ENCODE measurements at places on chromosomes 11 and 22. TPM values are rescaled to one million over a fixed set of nuclear protein-coding genes. Genes with fewer than 3 reads are reported as not detected.

CHCHD10 gene
- 155 TPM for total RNA-seq

DDTL gene
- total RNA-seq: 4.1 TPM

SNX15 gene
- 25.7 TPM for total RNA-seq

SLC22A12 gene
- not detected for total RNA-seq

ART5 gene
- total RNA-seq: not detected

PDXP gene
- 18.4 TPM for total RNA-seq

MTNR1B gene
- total RNA-seq: not detected

RCE1 gene
- total RNA-seq: 23.5 TPM

MRGPRX3 gene
- not detected for total RNA-seq

VEGFB gene
- 88.8 TPM for total RNA-seq

RNF214 gene
- total RNA-seq: 20.0 TPM

PDE3B gene
- total RNA-seq: 4.6 TPM

CTSW gene
- not detected for total RNA-seq

SLC25A45 gene
- 2.9 TPM for total RNA-seq

All from Calu3 (cell line).